ENCODE measurements at places on chromosomes 7 and 10.

DNA sequence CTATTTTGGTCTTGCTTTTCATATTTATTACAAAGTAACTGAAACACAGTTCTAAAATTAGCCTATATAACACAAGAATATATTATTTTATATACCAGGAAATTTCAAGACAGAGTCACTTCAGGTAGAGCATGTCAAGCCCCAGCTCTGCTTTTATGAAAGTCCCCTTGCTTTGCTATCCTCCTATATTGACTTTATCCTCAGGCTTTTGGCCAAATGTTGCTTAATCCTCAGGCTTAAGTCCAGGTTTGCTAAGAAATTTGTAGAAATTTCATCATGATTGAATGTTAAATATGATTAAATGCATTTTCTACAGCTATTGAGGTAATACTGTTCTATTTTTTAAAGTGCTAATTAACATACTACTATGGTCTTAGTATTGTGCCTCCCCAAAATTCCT, 227.6 kb downstream of the FZD1 start:
- peak; percentile 30 for DNase-seq

GRCh38 chr10:51156926-51157325, 82.6 kb downstream of the PRKG1 start:
- DNase-seq: peak; percentile 64

DNA sequence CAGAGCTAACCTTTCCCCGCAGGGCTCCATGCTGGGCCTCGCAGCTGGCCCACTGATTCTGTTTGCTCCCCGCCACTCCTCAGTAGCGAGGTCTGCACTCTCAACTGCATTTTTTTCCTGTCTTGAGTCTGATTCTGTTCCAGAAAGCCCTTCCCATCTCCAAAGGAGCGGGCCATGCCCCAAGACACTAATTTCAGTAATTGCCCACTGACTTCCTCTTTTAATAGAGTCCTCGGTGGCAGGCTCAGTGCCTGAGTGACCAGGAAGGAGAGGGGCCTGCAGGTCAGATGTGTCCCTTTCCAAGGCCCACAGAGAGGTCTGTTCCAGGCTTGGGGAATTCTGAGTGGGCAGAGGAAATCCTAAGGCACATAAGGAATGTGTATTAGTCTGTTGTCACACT, 77.4 kb downstream of the ADCY1 start:
- DNase-seq: no peak

- DNase-seq: no peak
Observed at GRCh38 chr7:159091041-159091440, 53.6 kb downstream of the VIPR2 start.

GRCh38 chr10:101444058-101444898, 90.3 kb downstream of the BTRC start:
- peak; percentile 24 for DNase-seq

DNA sequence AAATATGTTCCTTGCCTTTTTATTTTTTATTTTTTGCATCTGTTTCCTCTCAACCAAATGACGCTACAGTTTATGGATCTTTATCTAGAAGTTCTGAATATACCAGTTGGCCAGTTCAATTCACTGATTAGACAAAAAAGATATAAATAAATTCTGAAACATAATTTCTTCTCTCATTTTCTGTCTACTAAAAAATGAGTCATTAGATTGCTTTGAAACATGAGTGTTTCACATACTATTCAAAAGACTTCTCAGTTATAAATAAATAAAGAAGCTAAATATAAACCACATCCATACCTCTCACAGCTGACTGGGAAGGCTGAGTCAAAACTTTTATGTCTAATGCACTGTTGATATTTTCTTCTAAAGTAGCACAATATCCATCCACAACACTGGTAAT, 97.6 kb upstream of the GPR22 start:
- peak; percentile 13 for DNase-seq

GRCh38 chr7:124192885-124193284, 160.0 kb upstream of the TMEM229A start:
- DNase-seq: no peak

DNA sequence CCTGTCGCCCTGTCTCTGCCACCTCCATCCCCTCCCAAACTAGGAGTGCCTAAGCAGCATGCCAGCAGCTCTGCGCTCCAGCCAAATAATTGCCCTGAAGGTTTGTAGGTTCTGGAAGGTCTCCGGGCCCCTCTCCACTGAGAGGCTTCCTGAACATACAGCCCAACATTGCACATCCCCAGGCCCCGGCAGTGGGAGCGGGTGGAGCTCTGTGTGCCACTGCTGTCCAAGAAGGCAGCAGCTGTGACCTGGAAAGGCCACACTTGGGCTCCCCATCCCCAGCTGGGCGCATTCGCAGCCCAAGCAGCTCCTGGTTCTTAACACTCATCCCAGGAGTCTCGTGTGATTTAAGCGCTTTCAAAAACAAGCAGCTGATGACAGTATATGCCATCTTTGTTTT, 95.7 kb downstream of the COL13A1 start:
- no peak for DNase-seq

DNA sequence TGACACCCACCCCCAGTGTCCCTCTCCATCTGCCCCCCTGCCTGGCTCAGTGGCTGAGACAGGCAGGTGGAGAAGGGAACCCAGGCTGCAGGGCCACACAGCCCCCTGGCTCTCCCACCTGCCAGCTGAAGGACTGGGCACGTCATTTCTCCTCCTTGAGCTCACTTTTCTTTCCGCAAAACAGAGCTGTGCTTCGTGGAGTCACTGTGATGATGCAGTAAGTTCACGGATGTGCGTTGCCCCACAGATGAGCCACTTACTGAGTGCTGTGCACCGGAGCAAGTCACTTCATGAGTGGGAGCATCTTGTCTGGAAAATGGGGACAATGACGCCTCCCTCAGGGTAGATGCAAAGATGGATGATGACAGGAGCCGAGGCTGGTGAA, 2.7 kb downstream of the OPN4 start:
- DNase-seq: no peak

DNA sequence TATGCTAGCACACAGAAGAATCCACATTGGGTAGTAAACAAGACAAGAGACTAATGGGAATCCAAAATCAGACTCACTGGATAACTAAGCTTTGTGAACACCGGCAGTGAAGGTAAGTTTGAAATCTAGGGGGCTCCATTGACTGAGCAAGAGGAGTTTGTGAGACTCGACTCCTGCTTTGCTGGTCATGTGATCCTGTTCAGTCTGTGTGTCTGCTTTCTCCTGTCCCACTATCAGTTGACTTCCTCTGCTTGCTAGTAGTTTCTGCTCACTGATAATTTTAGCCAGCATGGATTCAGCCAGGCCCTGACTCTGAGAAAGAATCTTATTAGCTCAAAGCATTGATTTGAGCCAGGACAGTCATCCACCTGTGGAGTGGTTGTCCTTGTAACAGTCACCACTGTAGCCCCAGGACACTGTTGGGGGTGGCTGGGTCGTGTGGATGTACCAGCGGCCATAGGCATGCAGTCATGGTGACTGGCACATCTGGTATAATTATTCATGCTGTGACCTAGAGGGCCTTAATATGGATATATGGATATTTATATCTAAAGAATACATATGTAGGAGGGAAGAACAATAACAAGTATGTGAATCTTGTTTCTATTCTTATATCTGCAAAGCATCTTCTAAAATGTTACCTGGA, 44.4 kb downstream of the DNAH11 start:
- DNase-seq: no peak

DNA sequence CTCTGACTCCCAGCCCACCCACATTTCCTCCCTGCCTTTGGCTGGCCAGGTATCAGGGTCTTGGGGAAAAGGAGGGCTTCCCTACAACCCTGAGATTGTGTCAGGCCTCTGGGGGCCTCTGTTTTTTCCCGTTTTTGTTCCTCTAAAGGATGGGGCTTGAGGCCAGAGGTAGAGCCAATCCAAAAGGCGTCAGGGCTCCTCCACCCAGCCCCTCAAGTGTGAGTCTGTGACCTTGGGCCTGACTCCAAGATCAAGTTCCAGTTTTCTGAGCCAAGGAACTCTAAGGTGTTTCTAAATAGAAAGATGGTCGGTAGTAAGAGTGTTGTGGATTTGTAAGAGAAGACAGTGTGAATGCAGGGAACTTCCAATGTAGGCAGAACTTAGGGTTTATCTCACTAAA, 6.6 kb downstream of the EEPD1 start:
- DNase-seq: no peak
